ENCODE measurements at places on chromosomes 13 and 19. TPM values are rescaled to one million over a fixed set of nuclear protein-coding genes. Genes with fewer than 3 reads are reported as not detected.

- peaks cover 57% of the 10 kb centered on the region for H3K4me1 ChIP-seq
- peaks cover 41% of the 10 kb centered on the region for H3K36me3 ChIP-seq
These were observed 24.4 kb downstream of the ELF1 start for GRCh38 chr13:40994581-40995230.

DNA sequence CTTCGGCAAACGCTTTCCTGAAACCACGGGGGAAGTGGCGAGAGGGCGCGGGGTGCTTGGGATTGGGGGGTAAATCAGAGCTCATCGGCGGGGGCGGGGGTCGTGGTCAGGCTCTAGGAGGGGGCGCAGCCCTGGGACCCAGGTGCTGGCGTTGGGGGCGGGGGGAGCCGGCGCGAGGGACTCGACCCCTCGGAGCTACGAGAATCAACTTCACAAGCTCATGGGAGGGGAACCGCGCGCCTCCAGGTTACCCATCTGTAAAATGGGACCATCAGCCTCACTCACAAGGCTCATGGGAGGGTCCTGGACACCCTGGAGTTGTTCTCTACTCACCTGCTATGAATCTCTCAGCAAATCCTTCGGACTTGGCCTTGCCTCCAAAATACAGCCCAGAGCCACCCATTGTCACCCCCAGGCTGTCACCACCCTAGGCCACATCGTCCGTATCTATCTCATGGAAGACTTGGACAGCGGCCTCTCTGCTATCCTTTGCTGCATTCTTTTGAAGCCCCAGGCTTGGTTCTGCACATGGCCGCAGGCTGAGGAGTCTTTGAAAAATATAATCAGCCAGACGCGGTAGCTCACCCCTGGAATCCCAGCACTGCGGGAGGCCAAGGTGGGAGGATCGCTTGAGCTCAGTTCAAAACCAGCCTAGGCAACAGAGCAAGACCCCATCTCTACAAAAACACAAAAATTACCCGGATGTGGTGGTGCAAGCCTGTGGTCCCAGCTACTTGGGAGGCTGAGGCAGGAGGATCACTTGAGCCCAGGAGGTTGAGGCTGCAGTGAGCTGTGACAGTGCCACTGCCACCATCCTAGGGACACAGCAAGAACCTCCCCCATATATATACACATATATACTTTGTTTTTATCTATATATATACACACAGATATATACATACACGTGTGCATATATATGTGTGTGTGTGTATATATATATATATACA lies 939 bp upstream of the RANBP3 start:
- H3K36me3 ChIP-seq: peaks cover 9% of the 10 kb centered on the region
- peaks cover 66% of the 10 kb centered on the region for H3K4me1 ChIP-seq
- H3K4me3 ChIP-seq: peak overlapping the region; percentile 95
- no peak for DNase-seq
- H3K27me3 ChIP-seq: no peaks in the 10 kb centered on the region

The RNF17 gene
- 0.28 TPM for total RNA-seq

- no peaks in the 10 kb centered on the region for H3K36me3 ChIP-seq
- DNase-seq: no peak
- H3K27me3 ChIP-seq: peaks cover 2% of the 10 kb centered on the region
- no peaks in the 10 kb centered on the region for H3K4me1 ChIP-seq
- no peak overlapping the region for H3K4me3 ChIP-seq
- no peak overlapping the region for H3K27ac ChIP-seq
These were observed 12.0 kb downstream of the FPR1 start for GRCh38 chr19:51739466-51740213.

GRCh38 chr13:49216334-49216733 lies 3.8 kb upstream of the MLNR start:
- no peak overlapping the region for H3K27ac ChIP-seq
- H3K4me1 ChIP-seq: peaks cover 20% of the 10 kb centered on the region
- no peaks in the 10 kb centered on the region for H3K36me3 ChIP-seq
- no peak overlapping the region for H3K4me3 ChIP-seq
- no peak for DNase-seq

DNA sequence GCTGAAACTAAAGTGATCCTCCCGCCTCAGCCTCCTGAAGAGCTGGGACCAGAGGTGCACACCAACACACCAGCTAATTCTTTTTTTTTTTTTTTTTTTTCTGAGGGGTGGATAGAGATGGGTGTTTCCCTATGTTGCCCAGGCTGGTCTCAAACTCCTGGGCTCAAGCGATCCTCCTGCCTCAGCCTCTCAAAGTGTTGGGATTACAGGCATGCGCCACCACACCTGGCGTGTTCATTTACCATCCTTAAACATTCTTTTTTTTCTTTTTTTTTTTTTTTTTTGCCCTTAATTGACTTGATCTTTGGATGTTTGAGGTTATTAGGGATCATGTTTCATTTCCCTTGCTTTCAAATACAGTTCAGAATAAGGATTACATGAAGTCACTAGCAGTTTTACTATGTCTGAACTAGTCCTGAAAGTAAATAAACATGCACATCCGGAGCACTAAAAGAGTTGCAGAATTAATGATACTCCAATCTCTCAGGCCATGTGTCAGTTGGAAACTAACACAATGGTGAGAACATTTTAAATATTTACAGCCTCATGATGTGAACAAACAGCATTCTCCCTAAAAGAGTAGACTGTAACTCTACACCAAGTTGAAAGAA lies 10.2 kb downstream of the UTP14C start:
- DNase-seq: no peak
- H3K4me3 ChIP-seq: no peak overlapping the region
- H3K27me3 ChIP-seq: no peaks in the 10 kb centered on the region
- no peak overlapping the region for H3K27ac ChIP-seq
- H3K4me1 ChIP-seq: no peaks in the 10 kb centered on the region

DNA sequence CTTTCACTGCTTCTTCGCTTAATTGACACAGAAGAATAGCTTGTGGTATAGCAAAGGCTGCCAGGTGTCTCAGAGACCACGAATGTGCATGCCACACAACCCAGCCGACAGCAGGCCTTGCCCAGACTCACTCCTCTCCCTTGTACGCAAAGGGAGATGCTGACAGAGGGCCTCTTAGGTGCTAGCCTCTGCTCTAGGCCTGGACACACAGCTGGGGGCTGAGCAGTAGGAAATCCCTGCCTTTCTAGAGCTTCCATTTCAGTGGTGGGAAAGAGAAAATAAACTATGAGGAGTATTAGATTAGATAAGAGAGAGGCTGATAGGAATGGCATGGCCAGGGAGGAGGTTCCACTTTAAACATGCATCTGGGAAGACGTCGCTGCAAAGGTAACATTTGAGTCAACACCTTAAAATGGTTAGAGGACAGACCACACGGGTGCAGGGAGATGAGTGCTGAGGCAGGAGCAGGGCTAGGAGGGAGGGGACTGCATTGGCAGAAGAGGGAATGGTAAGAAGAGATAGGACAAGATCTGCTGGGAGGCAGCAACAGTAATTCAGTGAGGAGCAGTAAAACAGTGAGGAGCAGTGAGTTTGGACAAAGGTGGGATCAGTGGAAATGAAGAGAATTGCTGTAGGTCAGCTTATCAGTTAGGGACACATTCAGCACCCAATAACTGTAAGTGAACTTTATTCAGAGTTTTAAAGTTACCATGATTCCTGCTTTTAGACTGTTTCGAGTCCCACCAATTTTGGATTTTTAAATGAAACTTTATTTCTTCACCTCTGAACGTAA lies 100.0 kb downstream of the RNF17 start:
- no peak overlapping the region for H3K27ac ChIP-seq
- no peak for DNase-seq
- H3K4me1 ChIP-seq: no peaks in the 10 kb centered on the region
- no peaks in the 10 kb centered on the region for H3K27me3 ChIP-seq
- H3K36me3 ChIP-seq: no peaks in the 10 kb centered on the region

The C1QTNF9 gene
- total RNA-seq: not detected

The CYP4F2 gene
- total RNA-seq: not detected

The SBK3 gene
- not detected for total RNA-seq

DNA sequence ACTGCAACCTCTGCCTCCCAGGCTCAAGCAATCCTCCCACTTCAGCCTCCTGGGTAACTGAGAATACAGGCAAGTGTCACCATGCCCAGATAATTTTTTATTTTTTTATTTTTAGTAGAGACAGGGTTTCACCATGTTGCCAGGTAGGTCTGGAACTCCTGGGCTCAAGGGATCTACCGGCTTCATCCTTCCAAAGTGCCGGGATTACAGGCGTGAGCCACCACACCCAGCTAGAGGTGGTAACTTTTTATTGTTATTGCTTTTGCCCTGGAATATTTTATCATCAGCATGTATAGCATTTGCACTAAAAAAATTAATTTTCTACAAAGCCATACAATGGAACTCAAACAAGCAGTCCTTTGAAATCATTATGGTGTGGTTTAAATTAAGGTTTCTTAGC lies 14.0 kb downstream of the HAUS8 start:
- H3K27ac ChIP-seq: no peak overlapping the region
- peaks cover 45% of the 10 kb centered on the region for H3K36me3 ChIP-seq
- H3K4me1 ChIP-seq: peaks cover 12% of the 10 kb centered on the region
- H3K27me3 ChIP-seq: no peaks in the 10 kb centered on the region

- peaks cover 17% of the 10 kb centered on the region for H3K36me3 ChIP-seq
- H3K27me3 ChIP-seq: peaks cover 6% of the 10 kb centered on the region
- no peak overlapping the region for H3K27ac ChIP-seq
- H3K4me3 ChIP-seq: peak overlapping the region; percentile 86
- DNase-seq: no peak
- peaks cover 31% of the 10 kb centered on the region for H3K4me1 ChIP-seq
These were observed 1.3 kb downstream of the LSR start for GRCh38 chr19:35249848-35250711.

The CEACAM20 gene
- not detected for total RNA-seq

DNA sequence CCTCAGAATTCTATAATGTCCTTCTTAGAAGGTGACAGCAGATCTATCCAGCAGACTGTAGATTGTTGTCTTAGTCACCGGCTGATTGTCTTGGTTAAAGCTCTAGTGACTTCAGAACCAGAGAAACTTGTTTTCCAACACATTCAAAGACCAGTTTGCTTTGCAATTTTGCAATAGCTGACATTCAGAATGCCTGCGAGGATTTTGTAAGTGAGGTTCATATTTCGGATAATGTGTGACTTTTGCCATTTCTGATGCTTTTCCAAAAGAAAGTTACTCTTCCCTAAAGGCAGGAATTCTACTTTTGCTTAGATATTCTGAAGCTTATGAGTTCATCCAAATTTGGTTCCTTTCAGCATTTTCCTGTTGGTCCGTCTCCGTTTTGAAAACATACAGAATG lies 13.2 kb downstream of the SPINT2 start:
- no peak overlapping the region for H3K4me3 ChIP-seq
- no peak for DNase-seq
- H3K4me1 ChIP-seq: no peaks in the 10 kb centered on the region
- no peaks in the 10 kb centered on the region for H3K36me3 ChIP-seq
- no peak overlapping the region for H3K27ac ChIP-seq
- H3K27me3 ChIP-seq: no peaks in the 10 kb centered on the region

The THSD8 gene
- not detected for total RNA-seq

- no peaks in the 10 kb centered on the region for H3K4me1 ChIP-seq
- no peak overlapping the region for H3K27ac ChIP-seq
- no peak overlapping the region for H3K4me3 ChIP-seq
- DNase-seq: no peak
These were observed 8.1 kb upstream of the CYP2F1 start for GRCh38 chr19:41106177-41106576.

DNA sequence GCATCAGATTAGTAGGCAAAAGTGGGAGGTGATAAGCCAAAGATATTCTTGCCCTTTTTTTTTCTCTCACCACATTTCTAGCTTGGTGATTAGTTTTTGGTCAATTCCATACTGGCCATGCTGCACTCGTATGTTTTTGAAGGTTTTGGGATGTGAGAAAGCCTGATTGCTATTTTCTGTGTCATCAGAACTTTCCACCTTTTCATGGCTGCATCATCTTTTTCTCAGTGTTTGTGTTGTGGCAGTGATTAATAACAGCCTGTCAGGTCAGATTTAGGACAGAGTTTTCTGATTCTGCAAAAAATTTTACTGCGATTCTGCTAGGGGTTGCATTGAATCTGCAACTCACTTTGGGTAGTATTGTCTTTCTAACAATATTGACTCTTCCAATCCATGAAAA lies 32.9 kb downstream of the PSG1 start:
- no peaks in the 10 kb centered on the region for H3K36me3 ChIP-seq
- H3K27ac ChIP-seq: no peak overlapping the region
- no peaks in the 10 kb centered on the region for H3K27me3 ChIP-seq

- H3K27me3 ChIP-seq: no peaks in the 10 kb centered on the region
- H3K4me1 ChIP-seq: peaks cover 8% of the 10 kb centered on the region
These were observed 839 bp downstream of the COG6 start for GRCh38 chr13:39656325-39656677.

GRCh38 chr19:32171719-32172151 lies 173.7 kb upstream of the ZNF507 start:
- H3K4me1 ChIP-seq: no peaks in the 10 kb centered on the region
- no peaks in the 10 kb centered on the region for H3K36me3 ChIP-seq
- H3K27ac ChIP-seq: no peak overlapping the region
- H3K4me3 ChIP-seq: no peak overlapping the region
- no peaks in the 10 kb centered on the region for H3K27me3 ChIP-seq

The LGI4 gene
- 0.69 TPM for total RNA-seq

DNA sequence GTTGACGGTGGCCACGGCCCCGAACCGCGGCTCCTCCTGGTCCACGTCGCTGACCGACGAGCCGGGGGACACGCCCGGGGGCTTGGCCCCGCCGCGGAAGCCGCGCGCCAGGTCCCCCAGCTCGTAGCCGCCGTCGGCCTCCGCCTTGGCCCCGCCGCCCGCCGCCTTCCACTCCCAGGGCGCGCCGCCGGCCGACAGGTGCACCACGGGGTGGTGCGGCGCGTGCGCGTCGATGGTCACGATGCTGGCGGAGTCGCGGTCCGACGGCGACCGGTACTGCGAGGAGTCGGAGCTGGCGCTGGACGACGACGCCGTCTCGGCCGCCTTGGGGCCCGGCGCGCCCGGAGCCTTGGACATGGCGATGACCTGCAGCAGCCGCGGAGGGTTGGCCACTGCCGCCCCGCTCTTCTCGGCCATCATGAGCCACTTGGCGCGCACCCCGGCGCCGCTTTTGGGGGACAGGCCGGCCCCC lies 9.0 kb downstream of the PLPPR3 start:
- DNase-seq: no peak
- H3K27ac ChIP-seq: no peak overlapping the region
- no peaks in the 10 kb centered on the region for H3K27me3 ChIP-seq

The UPF1 gene
- total RNA-seq: 146 TPM

The ZNF8 gene
- 9.6 TPM for total RNA-seq

- no peaks in the 10 kb centered on the region for H3K36me3 ChIP-seq
- DNase-seq: no peak
- H3K27me3 ChIP-seq: peaks cover 41% of the 10 kb centered on the region
These were observed 2.4 kb downstream of the DZIP1 start for GRCh38 chr13:95642028-95642621.

- H3K36me3 ChIP-seq: peaks cover 3% of the 10 kb centered on the region
- no peaks in the 10 kb centered on the region for H3K27me3 ChIP-seq
- peak; percentile 31 for DNase-seq
- H3K4me1 ChIP-seq: peaks cover 2% of the 10 kb centered on the region
- no peak overlapping the region for H3K4me3 ChIP-seq
- H3K27ac ChIP-seq: no peak overlapping the region
These were observed 89.3 kb downstream of the MIPEP start for GRCh38 chr13:23799945-23800344.

The LGALS14 gene
- total RNA-seq: not detected
